ENCODE measurements at places on chromosomes 6 and 20. TPM values are rescaled to one million over a fixed set of nuclear protein-coding genes. Genes with fewer than 3 reads are reported as not detected.

GRCh38 chr6:16849280-16849987 is 88.2 kb upstream of the ATXN1 start:
- no peak for DNase-seq

- DNase-seq, result no peak
Observed at GRCh38 chr6:124297507-124297906, 493.8 kb downstream of the NKAIN2 start.

DNA sequence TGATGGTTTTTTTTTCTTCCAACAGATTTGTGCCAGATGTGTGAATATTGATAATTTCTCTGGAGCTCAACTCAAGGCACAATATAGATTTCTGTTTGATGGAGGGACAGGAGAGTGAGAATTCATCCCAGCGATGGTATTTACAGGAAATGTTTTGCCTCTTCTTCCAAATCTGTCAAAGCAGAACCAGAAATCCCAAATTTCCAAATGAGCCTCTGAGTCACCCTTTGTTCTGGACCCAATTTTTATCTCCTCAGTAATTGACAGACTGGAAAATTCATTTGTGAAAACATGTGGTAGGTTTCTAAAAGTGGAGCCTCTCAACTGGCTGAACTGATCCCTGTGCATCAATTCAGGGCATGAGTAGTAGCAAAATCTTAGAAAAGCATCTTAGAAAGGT is 223.2 kb upstream of the TSHZ2 start:
- DNase-seq, result no peak

GRCh38 chr6:13272131-13273046 is 55.9 kb downstream of the TBC1D7 start:
- no peak for DNase-seq

DNA sequence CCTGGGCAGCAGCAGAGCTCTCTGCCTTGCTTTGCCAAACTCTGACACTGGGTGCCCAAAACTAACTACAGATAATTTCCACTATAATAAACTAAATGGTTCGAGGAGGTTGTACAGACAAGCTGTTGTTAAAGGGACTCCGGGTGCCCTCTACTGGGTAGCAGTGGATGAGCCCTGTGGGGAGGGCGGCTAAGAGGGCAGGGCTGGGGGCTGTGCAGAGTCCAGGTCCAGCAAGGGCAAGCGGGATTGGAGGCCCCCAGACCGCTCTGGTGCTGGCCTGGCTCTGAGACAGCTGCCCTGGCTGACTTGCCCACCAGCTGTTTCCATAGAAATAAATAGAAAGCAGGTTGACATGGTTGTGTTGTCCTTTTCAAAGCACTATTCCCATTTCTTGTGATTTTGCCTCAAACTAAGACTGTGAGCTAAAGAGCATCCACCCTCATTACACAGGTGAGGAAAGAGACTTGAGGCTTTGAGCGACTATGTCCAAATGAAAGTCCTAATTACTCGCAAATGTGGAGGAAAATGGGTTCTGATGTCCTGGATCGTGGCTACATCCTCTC is 167.6 kb upstream of the CST7 start:
- DNase-seq, result no peak

GRCh38 chr20:56004611-56005388 is 519 bp downstream of the CBLN4 start:
- no peak for DNase-seq

Gene SLC44A4
- polyA plus RNA-seq, result 44.2 TPM

Gene SLA2
- 0.54 TPM for polyA plus RNA-seq

Gene KHDRBS2
- polyA plus RNA-seq, result 2.6 TPM

Measured in right renal pelvis (tissue), 4 donors.